ENCODE measurements at places on chromosomes 2 and 18. TPM values are rescaled to one million over a fixed set of nuclear protein-coding genes. Genes with fewer than 3 reads are reported as not detected.

DNA sequence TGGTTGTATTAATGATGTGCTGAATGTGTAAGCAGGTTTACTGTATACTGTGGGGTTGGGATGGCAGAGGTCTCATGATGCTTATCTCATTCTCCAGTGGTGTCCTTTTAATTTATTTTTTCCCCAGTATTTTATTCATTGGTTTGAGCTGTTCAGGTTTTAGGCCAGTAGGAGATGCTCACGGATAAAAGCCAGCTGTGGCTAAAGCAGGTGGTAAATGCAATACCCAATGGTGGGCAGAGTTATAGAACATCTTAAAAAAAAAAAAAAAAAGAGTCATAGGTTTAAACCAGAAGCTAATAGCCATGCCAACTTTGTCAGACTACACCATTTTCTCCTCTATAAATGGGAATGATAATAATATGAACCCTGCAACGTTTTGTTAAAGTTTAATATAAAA is 57.8 kb upstream of the NEUROD1 start:
- H3K4me1 ChIP-seq = peaks cover 7% of the 10 kb centered on the region
- no peaks in the 10 kb centered on the region for H3K36me3 ChIP-seq
- DNase-seq = no peak
- no peak overlapping the region for H3K27ac ChIP-seq
- H3K4me3 ChIP-seq = no peak overlapping the region

- H3K4me1 ChIP-seq = no peaks in the 10 kb centered on the region
- H3K36me3 ChIP-seq = no peaks in the 10 kb centered on the region
- H3K27me3 ChIP-seq = no peaks in the 10 kb centered on the region
- DNase-seq = no peak
These were observed 605.2 kb upstream of the LRRTM4 start for GRCh38 chr2:78127424-78127823.

The FMNL2 gene
- 47.2 TPM for total RNA-seq

DNA sequence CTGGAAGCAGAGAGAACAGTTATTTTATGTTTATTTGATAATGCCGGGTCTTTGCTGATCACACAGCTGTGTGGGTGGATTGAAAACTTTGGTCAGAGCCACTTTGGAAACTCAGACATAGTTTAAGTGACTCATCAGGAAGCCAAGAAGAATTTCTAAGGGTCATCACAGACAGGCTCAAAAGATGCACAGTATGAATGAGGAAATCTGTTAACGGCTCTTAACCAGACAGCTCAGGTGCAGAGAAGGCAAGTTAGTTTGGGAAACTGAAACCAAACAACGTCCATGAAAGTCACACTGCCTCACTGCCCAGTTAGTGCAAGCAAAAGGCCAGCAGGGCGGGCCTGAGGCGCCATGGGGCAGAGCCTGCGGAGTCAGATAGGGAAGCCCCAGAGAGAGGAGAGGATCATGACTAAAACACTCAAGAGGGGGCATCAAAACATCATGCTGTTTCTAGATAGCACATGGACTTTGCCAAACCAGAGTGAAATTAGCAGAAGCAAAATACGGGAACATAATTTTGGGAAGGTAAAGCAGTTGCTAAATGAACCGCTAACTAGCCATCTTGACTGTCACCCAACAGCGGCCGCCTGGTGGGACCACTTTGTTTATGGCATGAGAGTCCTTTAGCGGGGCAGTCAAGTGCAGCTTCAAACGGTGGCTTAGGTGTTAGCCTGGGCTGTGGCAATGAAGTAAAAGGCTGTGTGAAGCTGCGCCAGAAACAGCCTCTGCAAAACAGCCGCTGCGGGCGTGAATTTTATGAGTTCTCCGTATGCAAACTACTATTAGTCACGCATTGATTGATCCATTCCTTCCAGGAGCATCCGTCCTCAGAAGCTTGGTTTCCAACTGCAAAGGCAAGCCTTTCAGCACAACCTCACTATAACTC is 101.2 kb downstream of the KCTD18 start:
- no peaks in the 10 kb centered on the region for H3K27me3 ChIP-seq
- H3K27ac ChIP-seq = peak overlapping the region; percentile 0
- peak; percentile 47 for DNase-seq
- no peak overlapping the region for H3K4me3 ChIP-seq
- H3K4me1 ChIP-seq = peaks cover 42% of the 10 kb centered on the region
